HFFc6 (cell line): ENCODE measurements at places on chromosomes 16 and 17. TPM values are rescaled to one million over a fixed set of nuclear protein-coding genes. Genes with fewer than 3 reads are reported as not detected.

- no peak for DNase-seq
Measured at GRCh38 chr16:17213974-17214373, 256.8 kb downstream of the XYLT1 start.

- DNase-seq: no peak
Measured at GRCh38 chr16:85502357-85502756, 110.8 kb upstream of the GSE1 start.

DNA sequence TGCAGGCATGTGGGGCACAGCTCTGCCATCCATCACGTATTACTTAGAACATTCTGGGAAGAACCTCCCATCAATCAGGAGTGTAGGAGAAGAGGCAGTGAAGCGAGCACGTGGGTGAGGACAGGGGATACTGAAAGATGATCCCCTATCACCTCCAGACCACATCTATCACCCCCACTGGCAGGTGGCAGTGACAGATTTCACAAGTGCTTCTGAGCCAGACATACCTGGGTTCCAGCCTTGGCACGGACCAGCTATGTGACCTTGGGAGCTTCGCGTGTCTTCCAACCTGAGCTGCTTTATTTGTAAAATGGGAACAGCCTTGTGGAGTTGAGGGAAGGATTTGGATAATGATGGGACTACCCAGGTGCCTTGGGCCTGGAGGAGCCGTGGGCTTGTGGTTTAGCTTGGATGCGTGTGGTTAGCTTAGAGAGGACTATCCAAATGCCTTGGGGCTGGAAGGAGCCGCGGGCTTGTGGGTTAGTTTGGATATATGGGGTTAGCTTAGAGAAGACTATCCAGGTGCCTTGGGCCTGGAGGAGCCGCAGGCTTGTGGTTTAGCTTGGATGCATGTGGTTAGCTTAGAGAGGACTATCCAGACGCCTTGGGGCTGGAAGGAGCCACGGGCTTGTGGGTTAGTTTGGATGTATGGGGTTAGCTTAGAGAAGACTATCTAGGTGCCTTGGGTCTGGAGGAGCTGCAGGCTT is 206.4 kb downstream of the ENGASE start:
- no peak for DNase-seq

DNA sequence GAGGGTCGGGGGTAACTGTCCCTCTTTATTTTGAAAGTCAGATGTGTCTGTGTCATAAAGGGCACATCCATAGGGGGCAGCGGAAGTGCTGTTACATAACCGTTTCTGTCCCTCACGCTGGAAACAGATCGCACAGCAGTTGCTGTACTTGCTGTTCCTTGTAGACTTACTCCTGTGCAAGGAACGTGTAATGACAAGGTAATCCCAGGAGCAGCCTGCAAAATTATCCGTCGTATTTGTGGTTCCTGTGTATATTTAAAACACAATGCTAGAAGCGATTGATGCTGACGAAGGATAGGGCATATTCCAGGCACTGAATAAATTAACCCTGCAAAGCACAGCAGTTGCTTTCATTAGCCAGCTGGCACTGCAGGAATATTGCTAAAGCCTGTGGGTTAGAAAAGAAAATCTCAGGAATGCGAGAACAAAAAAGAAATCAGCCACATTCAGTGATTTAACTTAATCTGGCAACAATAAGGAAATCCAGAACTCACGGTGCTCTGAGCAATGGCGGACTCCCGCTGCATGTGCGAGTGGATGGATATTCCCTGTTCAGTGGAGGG is 76.2 kb downstream of the SPECC1 start:
- DNase-seq: no peak

The ASB16 gene
- not detected in 3 replicates for total RNA-seq
